ENCODE measurements at places on chromosomes 16 and 17.

DNA sequence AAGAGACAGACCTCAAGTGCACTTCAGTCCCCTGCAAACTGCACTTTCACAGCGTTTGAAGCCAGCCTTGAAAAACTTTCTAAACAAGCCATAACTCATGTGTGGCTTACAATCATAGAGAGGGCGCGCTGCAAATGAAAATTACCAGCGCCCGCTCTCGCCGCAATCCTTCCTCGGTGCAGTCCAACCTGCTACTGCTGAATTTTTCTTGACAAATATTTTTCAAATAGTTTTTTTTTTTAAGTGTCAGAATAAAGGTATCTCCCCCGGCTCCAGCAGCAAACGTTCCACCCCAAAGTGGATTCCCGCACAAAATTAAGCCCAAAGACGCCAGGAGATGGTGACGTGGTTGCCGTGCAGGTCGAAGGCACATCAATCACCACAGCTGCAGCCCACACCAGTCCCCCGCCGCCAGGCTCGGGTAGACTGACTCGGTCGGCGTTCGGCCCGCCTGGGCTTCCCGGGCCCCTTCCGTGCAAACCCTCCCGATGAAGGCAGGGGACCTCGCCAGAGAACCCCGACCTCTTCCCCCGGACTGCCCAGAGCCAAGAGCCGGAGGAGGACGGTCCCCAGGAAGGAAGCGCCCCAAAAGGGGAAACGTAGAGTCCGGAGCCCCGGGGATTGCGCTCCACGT lies 630 bp downstream of the GRB2 start:
- no peak for DNase-seq

- no peak for DNase-seq
These were observed 226.2 kb downstream of the CCDC182 start for GRCh38 chr17:57518587-57519581.

GRCh38 chr16:23424292-23424958 lies 28.6 kb downstream of the COG7 start:
- DNase-seq = no peak

- no peak for DNase-seq
These were observed 99.0 kb upstream of the CREBBP start for GRCh38 chr16:3979518-3979917.

DNA sequence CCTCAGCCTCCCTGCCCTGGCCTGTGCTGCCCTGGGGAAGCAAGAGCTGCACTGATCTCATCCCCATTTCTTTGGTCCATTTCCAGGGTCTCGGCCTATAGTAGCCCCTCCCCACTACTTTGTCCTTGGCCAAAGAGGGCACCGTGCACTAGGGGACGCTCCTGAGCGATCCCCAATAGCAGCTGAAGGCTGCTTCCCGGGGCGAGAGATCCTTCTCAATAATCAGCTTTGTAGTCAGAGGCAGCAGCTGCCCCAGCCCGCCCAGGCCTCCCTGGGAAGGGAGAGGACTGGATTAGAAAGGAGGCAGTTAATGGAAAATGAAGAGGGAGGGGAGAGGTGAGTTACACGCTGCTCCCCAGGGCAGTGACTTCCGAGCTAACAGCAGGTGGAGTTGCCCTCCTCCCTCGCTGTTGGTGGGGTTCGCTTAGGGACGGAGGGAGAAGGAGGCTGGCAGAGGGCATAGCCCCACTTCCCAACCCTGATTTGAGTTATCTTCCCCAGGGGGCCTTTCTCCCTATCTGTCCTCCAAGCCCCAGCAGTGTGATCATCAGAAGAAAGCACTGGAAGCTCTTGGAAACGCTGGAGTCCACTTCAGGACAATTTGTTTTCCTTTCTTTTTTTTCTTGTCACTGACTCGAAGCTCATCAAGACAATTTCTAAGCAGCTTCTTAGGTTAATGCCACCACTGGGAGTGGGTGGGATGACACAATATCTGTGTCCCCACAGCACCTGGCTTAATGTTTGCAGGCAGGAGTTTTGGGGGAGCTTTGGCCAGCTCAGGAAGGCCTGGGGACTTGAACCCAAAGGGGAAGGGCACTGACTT lies 2.6 kb downstream of the MXRA7 start:
- DNase-seq = no peak

- peak; percentile 73 for DNase-seq
These were observed 5.8 kb upstream of the RFFL start for GRCh38 chr17:35069311-35069710.

DNA sequence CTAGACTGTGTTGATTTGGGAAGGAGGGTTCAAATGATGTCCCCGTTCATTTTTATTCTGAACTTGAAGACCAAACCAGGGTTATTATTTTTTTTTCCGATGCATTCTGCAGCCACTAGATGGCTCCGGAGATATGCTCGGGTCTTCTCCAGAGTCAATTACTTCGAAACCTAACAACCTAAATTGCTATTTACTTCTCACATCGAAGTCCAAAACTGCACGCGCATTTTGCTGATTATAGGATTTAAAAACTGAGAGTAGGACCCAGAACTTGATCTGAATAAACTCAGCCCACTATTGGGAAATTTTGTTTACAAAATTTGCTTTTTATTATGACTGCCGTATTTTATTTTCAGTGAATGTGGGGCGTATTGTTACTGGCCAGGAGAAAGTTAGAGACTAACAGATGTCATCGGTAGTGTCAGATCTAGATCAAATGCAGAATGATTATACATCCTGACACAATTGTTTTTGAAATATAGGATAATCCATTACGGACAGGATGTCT lies 263.8 kb downstream of the HS3ST3A1 start:
- DNase-seq = no peak

- no peak for DNase-seq
These were observed 58.0 kb upstream of the MRTFB start for GRCh38 chr16:14013145-14013570.

GRCh38 chr17:82339634-82340580 lies 6.3 kb upstream of the SECTM1 start:
- no peak for DNase-seq

GRCh38 chr17:81991684-81992305 lies 14.4 kb downstream of the ASPSCR1 start:
- DNase-seq = no peak

GRCh38 chr17:36728030-36728991 lies 126.9 kb downstream of the MRM1 start:
- no peak for DNase-seq

- no peak for DNase-seq
These were observed 72.5 kb downstream of the KNOP1 start for GRCh38 chr16:19645557-19645981.

DNA sequence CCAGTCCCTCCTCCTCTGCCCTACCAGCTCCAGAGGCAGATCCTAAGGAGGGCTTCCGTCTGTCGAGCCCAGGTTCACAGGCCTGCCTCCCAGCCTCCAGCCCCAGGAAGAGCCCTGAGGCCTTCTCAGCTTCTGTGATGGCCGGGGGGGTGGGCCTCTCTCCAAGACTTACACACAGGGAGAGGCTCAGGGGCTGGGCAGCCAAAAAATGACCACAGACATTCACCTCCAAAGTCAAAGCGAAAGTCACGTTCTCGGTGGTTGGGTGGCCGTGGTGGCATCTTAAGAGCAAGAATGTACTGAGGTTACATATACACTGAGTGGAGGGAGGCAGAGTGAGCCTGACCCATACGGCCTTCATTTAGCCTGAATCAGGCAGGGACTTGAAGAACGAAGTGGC lies 119.1 kb downstream of the CCDC182 start:
- no peak for DNase-seq

DNA sequence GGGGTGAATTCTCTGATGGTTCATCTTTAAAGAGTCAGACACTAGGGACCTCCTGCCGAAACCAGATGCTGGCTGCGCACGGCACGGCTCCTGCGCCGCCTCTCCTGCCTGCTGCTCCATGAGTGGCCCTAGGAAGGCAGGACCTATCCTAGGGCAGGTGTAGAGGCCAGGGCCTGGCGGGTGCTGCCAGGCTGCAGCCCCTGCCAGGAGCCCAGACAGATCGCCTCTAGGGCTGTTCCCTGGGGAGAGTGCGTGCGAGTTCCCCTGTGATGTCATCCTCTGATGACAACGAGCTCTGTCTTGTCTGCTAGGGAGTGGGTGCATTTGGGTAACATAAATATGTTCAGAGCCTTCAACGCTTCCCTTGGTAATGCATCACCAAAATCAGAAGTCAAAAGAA lies 23.9 kb downstream of the SLC38A10 start:
- DNase-seq = no peak

DNA sequence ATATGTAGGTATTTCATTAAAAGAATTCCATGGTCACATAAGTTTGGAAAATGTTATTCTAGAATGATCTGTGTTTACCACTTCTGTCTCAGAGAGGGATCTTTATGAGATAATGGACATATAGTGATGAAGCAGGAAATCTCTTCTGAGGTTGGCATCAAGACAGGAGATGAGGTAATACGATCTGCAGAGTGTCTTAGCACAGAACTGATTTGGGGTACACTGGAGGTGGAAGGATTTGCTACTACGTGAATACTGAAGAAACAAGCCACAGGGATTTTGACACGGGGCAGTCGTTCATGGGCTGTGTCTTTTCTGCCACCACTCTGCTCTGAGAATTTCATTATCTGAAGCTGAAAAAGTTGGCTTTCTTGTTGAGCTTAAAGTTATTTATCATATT lies 5.5 kb downstream of the CBFB start:
- peak; percentile 26 for DNase-seq

- no peak for DNase-seq
These were observed 13.8 kb downstream of the ELMO3 start for GRCh38 chr16:67212766-67213165.

- no peak for DNase-seq
These were observed 3.6 kb downstream of the NDUFAF8 start for GRCh38 chr17:81242421-81243332.

GRCh38 chr17:15290605-15291004 lies 25.5 kb upstream of the PMP22 start:
- DNase-seq = no peak

- peak; percentile 89 for DNase-seq
These were observed 235.3 kb downstream of the SEC14L1 start for GRCh38 chr17:77375917-77376651.

DNA sequence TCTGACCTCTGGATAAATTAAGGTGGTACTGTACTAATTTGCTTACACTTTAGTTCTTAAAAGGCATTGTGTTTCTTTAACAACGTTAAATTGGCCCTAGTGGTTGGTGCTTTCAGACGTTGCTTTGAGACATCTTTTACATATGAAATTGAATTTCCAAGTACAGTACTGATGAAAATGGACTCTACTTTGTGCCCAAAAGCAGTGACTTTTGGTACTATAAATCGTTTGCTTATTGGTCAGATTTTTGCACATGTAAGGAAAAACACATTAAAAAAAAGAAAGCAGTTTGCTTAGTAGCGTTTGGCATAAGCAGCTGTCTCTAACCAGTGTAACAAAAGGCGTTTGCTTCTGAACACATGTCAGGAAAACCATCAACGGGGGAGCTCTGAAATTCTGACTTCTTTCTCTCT lies 139.6 kb downstream of the CDK5R1 start:
- no peak for DNase-seq

DNA sequence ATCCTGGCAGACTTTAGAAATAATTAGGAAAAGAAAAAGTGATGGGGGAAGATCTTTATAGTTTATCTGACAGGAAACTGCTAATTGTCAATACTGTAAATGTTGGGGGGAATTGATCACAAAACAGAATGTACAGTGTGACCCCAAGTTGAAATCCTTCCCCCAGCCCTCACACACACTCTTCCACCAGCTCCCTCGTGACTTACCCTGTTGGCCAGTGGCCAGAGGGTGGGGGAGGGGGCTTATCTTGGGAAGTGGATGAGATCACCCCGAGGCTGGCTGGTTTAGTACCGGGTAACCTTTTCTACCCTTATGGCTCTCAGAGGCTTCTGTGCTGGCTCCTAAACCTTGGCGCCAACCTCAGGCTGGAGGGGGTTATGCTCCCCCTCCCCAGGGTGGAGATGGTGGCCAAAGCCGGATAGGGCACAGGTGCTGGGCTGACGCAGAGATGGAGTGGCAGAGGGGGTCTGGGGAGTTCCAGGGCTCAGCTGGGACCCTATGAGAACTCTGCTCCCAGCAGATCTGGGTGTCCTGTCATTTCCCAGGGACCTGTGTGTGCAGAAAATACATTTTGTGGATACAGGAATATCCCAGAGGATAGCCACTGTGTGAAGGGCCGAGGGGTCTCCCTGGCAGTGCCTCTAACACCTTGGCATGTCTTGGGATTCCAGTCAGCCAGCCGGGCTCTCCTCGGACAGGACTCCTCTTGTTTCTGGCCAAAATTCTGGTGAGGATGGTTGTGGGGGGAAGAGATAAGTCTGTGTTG lies 18.6 kb downstream of the CDH16 start:
- DNase-seq = peak; percentile 18

GRCh38 chr17:66018786-66019185 lies 173.1 kb downstream of the CEP112 start:
- no peak for DNase-seq

DNA sequence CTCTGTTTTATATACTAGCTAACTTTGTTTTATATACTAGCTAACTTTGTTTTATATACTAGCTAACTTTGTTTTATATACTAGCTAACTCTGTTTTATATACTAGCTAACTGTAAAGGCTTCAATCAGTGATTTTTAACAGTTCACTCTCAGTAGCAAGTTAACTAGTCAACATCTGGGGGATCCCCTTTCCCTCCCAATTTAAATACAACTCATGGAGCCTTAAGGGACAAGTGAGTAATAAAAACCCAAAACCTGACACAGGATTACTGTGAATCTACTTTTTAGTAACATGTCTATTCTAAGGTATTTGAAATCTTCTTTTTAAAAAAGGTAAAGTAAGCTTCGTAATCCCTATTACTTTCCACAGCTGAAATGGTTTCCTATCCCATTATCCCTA lies 32.2 kb downstream of the FAM222B start:
- no peak for DNase-seq

GRCh38 chr17:74568106-74568873 lies 981 bp upstream of the CD300H start:
- no peak for DNase-seq

GRCh38 chr17:37116671-37117185 lies 168.0 kb downstream of the AATF start:
- DNase-seq = no peak

- no peak for DNase-seq
These were observed 675 bp downstream of the RNF213 start for GRCh38 chr17:80261159-80261894.

GRCh38 chr17:73698966-73699365 lies 54.7 kb upstream of the SDK2 start:
- DNase-seq = no peak

- DNase-seq = no peak
These were observed 148.7 kb upstream of the NOL11 start for GRCh38 chr17:67569015-67569451.

DNA sequence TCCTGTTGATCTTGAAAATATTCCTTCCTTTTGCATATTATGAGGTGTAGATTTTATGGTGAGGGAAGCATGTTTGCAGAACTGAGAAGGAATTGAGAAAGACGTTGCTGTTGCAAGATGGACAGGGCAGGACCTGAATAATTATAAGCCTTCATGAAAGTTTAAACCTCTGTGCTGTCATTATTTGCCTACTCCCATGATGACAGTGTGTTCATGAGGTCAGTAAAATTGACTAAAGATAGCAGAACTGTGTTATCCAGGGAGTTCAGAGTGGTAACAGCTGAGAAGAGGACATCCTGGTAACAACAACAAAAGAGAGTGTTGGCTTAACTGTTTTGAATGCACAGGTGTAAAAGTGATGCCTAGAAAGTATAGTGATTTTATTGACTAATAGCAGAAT lies 45.3 kb upstream of the HLF start:
- DNase-seq = no peak
